Fibroblast of villous mesenchyme (primary cell): ENCODE measurements at places on chromosomes 1 and 21. TPM values are rescaled to one million over a fixed set of nuclear protein-coding genes. Genes with fewer than 3 reads are reported as not detected.

DNA sequence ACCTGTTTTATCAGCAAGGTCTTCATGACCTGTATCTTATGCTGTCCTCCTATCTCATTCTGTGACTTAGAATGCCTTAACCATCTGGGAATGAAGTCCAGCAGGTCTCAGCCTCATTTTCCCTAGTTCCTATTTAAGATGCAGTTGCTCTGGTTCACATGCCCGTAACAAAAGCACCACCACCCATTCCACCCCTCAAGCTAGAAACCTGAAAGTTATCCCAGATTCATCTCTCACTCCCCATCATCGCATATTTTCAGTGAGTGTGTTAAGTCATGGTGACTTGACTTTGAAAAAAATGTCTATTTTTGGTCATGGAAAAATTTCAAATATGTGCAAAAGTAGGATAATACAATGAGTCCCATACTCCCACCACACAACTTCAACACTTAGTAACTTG, 11.7 kb downstream of the HMGN2 start:
- no peak for DNase-seq

DNA sequence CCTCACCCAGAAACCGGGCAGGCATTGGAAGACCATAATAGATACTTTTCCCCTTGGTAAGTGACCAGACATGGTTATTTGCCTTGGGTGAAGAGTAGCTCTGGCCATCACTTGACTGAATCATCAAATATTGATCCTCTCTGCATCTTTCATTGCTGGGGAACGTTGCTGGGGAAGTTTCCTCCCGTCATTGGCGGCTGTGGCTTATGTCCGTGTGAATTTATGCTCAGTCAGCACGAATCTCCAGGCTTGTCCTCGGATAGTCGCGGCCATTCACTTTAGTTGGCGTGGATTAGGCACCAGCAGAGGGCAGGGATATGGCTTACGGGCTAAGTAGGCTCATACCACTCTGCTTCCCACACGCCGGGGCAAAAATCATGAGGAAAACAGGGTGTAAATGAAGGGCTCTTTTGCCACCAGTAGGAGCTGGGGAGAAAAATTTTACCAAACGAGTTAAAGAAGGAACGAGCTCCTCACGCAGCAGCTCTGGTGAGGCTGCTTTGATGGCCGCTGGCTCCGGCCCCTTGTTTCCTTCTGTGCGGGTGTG, 473.4 kb downstream of the CAMTA1 start:
- DNase-seq = no peak

DNA sequence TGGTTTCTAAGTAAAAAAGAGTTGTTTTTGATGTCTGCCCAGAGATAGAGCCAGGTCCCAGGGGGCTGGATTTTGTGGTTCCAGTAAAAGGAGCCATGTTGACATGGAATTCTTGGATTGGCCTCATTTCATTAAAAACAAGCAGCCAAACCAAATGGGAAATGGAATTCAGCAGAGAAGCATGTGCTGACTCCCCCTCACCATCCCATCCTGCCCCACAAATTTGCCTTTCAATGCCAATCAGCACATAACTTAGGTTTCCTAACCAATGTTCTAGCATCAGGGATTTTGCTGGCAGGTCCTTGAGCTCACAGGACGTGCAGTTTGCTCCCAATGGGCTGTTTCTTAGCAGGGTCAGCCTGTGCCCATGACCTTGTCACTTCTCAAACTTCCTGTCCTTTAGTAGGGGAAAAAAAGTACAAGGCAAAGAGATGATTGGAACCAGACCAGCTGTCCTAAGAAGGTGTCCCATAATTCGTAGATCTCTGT, 101.5 kb upstream of the GADD45A start:
- no peak for DNase-seq

- peak; percentile 46 for DNase-seq
These were observed 22.1 kb upstream of the DISP1 start for GRCh38 chr1:222792744-222793143.

DNA sequence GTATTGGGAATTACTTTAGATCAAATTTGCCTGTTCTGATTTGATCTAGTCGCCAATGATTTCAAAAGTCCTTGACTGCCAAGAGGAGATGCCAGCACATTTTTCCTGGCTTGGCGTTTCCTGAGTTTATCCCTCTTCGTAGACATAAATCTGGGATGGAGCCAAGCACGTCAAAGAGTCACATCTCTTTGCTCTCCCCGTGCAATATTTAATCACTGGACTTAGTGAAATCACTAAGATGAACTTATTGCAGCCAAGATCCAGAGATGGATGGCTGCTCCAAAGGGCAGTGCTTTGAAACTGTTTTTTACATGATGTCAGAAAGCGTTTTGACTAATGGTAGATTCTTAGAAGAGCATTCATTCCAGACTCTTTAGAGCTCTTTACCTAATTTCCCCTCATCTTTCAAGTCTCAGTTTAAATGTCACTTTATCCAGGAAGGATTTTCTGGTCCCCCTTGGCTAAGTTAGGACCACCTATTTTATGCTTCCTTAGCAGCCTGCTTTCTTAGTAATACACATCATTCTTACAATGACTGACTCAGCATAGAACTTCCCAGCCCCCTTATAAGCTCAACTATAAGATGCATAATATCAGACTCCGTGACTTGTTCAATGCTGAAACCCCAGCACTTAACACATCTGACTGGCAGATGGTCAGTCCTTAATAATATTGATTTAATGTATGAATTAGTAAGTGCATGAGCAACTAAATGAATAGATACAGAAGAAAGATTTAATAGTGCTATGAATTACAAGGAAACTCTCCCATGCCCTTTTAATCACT, 94.4 kb upstream of the GREM2 start:
- no peak for DNase-seq

SMYD2 gene
- 40.3 and 48.8 TPM in 2 replicates for total RNA-seq
